ENCODE measurements at places on chromosomes 1 and 21.

- DNase-seq, result no peak
Measured at GRCh38 chr1:232282498-232282897, 347.4 kb downstream of the SIPA1L2 start.

GRCh38 chr1:90114521-90115141 lies 119.7 kb downstream of the ZNF326 start:
- no peak for DNase-seq

GRCh38 chr1:66444438-66445265 lies 89.3 kb upstream of the SGIP1 start:
- no peak for DNase-seq

GRCh38 chr1:203557390-203557789 lies 63.4 kb downstream of the OPTC start:
- DNase-seq, result no peak

GRCh38 chr1:100347009-100347966 lies 5.0 kb upstream of the CDC14A start:
- DNase-seq, result no peak

DNA sequence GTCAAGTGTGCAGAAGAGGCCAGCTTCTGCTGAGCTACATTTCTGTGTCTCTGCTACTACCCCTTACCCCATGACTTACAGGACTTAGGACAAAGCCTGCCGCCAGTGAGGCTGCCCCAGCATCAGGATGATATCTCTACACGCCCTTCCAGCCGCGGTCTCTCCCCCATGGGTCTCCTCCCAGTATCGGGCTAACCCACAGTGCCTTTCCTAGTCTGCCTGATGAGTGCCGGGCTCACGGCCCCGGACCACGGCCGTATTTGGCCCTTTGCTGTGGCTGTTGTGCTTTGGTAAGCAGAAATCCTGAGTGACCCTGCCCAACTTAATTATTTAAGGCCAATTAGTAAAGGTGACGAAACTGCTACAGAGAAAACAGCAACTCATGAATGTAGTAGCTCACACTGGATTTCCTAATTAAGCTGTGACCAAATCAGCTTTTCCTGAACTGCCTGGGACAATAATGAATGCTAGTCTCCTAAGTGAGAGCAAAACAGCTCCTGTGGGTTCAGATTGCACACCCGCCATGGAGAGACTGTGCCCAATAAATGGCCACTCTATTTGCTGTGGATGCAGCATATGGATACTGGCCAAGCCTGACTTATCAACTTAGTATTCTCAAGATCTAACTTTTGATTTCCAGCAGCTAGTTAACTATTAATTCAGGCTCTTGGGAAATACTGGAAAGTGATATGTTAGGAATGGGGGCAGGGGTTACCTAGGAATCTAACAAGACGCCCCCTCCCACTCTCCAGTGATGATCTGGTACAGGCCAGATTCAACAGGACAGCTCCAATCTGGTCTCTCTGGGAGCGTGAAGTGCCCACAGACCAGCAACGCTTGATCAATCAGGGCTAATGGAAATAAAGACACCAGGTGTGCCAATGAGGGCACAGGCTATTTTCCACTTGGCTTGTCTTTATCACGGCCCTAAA lies 123.3 kb upstream of the IFFO2 start:
- no peak for DNase-seq

- DNase-seq, result no peak
Measured at GRCh38 chr1:32094746-32095521, 12.9 kb upstream of the KPNA6 start.
